Stimulated activated CD4-positive, alpha-beta T cell treated with anti-CD3 and anti-CD28 coated beads, Interleukin-1b, Interleukin-23, amount 100 ng/mL, for 24 hours (primary cell): ENCODE measurements at places on chromosomes 4 and X.

- DNase-seq: no peak
Observed at GRCh38 chr4:96003951-96004740, 164.3 kb downstream of the PDHA2 start.

DNA sequence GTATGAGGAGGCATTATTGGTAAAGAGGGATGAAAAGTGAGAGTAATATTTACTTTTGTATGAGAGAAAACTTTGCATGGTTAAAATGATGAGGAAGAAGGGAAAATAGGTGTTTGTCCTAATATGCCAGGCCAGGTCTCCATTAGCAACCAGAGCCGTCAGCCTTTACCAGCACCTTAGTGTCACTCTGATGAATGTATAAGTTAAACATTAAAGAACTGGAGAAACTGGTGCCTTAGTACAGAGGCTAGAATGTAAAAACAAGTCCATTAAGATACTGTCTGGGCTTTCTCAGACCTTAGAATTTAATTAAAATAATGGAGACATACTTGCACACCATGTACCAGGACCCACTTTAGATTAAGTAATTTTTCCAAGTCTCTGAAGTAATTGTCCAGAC, 222.3 kb downstream of the FAM47A start:
- no peak for DNase-seq

DNA sequence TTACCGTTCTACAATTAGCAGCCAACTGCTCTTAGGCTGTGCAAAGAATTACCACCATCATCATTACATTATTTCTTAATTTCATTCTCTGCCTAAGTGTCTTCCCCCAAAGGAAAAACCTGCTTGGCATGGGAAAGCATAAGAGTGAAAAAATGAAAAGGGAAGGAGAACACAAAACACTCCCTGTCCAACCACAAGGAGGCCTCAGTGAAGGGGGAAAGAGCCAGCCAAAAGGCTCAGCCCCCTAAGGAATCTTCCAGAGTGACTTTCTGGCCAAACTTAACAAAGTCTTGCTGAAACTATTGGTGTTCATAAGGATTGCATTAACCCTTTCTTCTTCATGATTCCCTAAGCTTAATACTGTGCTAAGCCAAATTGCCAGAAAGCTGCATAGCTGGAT, 287.4 kb downstream of the SMARCA1 start:
- DNase-seq: no peak

DNA sequence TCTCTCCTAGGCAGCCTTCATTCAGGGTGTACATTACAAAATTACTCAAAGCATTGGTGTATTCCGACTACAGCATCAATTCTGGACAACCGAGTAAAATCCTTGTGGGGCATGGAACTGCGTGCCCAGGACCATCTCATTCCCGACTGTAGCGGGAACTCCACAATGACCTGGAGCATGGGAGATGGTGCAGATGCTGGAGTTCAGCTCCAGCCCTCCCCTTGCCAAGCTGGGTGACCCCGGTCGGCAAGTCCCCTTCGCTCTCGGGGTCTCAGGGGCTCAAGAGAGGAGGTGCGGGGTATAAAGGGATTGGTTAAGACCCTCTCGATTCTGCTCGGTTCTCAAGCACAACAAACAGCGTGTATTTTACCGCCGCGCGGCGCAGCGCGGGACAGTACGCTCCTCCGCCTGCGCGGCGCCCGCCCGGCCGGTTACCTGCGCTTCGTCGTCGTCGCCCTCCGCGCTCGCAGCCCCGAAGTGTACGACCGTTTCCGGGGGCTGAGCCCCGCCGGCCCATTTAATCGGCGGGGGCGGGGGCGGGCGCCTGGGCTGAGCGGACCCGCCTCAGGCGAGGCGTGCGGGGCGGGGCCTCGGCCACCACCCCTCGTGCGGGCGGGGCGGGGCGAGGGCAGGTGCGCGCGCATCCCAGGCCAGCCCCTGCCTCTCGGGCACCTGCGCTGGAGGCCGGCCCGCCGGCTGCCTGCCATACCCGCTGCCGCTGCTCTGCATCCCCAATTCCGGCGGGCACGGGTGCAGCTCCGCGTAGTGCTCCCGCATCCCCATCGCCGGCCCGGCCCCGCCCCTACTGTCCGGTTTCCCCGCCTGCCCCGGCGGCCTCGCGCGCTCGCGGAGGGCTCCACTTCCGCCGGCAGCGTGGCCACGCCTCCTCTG, at the start of gene G6PD:
TSS of gene G6PD (minus strand) at position 493 of the 891 bp plus-strand sequence. CDS start 691 bp downstream, outside the sequence.
- DNase-seq: peak; percentile 58

DNA sequence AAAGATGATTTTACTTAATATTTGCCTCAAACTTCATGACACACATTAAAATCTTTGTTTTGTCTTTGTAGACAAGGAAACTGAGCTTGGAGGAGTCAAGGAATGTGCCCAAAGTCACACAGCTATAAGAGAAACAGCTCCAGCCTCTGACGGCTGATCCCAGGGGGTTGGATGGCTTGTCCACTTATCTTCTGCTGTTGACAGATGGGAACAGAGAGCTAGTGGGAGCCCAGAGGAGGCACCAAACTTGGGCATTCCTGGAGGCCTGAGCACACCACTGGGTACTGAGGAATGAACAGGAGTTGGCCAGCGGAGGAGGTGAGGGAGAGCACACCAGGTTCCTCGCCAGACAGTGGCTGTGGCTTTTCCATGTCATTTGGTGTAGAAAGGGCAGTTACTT, 56.4 kb upstream of the GPR78 start:
- DNase-seq: no peak

- no peak for DNase-seq
Observed at GRCh38 chr4:146450524-146450923, 71.2 kb downstream of the SLC10A7 start.

DNA sequence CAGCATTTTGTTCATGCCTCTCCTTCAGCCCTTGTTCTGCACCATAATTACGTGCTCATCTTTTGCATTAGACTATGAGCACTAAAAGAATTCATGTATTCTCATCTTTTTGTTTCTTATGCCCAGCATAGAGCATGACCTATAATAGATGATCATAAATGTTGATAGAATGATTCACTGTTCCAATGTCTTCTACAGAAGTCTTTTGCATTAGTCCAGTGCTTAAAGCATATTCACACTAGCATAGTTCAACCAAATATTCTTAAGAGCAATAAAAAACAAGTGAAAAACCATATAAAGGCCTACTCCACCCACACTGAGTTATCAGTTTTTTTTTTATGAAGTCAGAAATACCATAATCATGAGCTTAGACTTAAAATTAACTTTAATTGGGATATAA, 36.5 kb upstream of the SLC10A4 start:
- no peak for DNase-seq

GRCh38 chr4:82811838-82812341, 13.3 kb upstream of the SCD5 start:
- no peak for DNase-seq

GRCh38 chr4:125765941-125766340, 451.2 kb downstream of the FAT4 start:
- no peak for DNase-seq

DNA sequence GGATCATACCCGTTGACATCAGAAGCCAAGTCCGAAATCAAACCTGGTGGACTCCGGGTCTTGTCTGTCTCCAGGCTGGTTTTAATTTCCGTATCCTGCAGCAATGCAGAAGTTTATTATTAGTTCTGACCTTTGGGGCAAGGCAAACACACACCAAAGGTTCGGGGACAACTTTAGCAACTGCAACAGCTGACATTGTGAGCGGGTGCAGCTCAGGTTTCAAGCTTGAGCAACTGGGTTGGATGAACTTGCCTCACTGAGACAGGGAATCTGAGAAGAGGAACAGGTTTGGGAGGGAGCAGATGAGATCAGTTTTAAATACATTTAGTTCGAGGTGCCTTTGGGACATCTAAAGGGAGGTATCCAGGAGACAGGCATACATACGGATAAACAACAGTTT, 110.7 kb downstream of the GNL3L start:
- DNase-seq: no peak

GRCh38 chr4:174365018-174365587, 81.4 kb downstream of the CEP44 start:
- DNase-seq: no peak

GRCh38 chr4:77031544-77031943, 44.2 kb downstream of the CCNI start:
- no peak for DNase-seq

DNA sequence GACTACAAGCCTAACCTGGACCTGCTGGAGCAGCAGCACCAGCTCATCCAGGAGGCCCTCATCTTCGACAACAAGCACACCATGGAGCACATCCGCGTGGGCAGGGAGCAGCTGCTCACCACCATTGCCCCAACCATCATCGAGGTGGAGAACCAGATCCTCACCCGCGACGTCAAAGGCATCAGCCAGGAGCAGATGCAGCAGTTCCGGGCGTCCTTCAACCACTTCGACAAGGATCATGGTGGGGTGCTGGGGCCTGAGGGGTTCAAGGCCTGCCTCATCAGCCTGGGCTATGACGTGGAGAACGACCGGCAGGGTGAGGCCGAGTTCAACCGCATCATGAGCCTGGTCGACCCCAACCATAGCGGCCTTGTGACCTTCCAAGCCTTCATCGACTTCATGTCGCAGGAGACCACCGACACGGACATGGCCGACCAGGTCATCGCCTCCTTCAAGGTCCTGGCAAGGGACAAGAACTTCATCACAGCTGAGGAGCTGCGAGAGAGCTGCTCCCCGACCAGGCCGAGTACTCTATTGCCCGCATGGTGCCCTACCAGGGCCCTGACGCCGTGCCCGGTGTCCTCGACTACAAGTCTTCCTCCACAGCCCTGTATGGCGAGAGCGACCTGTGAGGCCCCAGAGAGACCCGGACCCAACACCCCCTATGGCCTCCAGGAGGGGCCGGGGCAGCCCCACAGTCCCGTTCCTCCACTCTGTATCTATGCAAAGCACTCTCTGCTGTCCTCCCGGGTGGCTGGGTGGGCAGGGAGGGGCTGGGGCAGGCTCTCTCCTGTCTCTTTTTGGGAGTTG, 486.2 kb downstream of the TRAM1L1 start:
- DNase-seq: no peak

DNA sequence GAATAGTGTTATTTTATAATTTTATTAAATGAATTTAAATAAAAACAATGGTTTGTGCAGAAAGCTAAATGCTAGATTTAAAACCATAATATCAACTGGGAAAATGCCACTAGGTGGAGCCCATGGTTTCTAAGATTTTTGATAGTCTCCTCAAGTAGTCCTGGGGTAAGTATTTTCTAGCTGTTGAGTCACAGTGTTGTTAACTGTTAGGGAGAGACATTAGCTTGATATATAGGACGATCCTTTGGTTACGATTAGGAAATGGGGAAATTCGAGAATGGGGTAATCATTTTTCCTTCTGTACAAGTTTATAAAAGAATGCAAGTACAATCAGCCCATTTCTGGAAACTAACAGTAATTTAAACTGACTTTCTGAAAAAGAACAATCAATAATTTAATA, 378.4 kb downstream of the ANKRD50 start:
- DNase-seq: no peak

GRCh38 chrX:68695206-68695845, 47.9 kb downstream of the STARD8 start:
- DNase-seq: no peak

DNA sequence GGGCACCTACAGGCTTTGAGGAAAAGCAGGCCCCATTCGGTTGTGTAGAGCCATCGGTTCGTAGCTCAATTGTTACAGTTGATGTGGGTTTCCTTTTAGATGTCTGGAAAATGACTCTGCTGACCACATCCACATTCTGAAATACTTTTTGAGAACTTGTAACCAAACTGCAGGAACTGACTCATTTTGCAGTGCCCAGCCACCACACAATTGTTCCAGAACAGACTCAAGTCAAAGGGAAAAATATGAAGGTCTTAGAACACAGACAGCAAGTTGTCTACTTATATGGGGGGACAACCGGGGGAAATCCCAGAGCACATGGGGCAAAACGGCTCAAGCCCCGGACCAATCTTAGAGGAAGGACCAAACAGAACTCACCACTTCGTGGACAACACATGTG, 557.6 kb upstream of the DIPK2B start:
- no peak for DNase-seq

DNA sequence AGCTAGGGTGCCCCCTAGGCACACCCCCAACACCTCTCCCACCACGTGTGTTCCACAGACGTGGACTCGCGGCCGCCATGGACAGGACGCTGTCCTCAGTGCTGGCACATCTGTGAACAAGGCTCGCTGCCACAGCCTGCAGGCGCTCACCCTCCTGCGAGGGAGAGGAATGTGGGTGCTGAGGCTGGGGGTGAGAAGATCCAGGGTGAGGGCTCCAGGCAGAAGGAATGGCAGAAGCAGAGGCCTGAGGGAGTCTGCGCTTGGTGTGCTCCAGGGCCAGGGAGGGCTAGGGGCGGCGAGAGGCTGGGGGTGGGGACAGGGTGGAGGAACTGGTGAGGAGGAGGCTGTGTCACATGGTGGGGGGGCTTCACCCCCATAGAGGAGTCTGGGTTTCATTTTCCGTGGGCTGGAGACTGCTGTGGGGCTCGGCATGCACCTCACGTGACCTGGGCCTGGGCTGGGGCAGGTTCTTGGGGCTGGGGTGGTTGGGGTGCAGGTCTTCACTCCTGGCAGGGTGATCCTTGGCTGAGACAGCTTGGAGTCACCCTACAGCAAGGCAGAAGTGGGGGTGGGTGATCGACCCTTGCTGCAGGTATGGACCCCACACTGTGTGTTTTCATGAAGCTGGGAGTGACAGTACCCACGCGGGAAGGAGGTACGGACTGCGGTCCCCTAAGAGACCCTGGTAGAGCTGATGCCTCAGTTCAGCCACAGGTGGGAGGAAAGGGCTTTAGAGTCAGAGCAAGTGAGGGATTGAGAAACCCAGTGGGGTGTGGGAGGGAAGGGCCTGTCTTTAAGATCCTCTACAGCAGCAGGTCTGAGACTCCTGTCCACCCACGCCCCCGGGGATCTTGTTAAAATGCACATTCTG, 103.7 kb downstream of the PSAPL1 start:
- DNase-seq: no peak

GRCh38 chr4:164639001-164639400, 114.9 kb upstream of the SMIM31 start:
- DNase-seq: no peak
